ENCODE measurements at places on chromosomes 16 and 17.

GRCh38 chr17:5819921-5820685 is 235.8 kb upstream of the NLRP1 start:
- DNase-seq = no peak

DNA sequence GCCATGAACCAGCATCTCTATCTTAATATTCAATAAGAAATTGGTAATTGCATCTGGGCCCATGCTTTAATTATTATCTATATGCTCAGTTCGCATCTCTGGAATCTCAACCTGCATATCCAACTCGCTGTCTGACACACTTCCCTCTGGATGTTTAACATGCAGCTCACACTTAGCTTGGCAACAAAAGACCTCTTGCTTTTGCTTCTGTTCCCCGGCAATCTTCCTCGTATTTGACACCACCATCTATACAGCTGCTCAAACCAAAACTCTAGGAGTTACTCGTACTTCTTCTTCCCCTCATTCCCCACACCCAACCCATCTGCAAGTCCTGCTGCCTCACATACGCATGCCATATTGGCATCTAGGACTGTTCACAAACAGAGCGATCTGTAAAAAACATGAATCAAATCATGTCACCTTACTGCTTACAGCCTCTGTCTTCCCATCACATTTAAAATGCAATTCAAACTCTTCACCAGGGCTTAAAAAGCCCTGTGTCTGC is 300.6 kb downstream of the CEP112 start:
- DNase-seq = no peak

DNA sequence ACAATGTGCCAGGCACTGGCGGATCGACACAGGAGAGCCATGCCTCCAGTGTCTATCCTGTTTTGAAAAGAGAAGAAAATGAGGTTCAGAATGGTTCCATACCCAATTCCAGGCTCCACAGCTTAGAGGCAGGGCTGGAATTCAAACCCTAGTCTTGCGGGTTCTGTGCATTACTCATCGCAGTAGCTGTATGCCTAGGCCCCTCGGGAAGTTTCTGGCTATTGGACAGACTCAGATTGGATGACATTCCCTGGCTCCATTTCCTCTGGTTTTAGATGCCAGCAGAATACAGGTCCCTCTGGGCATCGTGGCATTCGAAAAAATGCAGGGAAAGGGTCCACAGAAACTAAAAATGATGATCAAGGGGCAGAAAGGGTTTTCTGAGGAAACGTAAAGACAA is 184.7 kb downstream of the COPRS start:
- DNase-seq = no peak

- DNase-seq = no peak
These were observed 44.9 kb downstream of the MEAK7 start for GRCh38 chr16:84459533-84459894.

DNA sequence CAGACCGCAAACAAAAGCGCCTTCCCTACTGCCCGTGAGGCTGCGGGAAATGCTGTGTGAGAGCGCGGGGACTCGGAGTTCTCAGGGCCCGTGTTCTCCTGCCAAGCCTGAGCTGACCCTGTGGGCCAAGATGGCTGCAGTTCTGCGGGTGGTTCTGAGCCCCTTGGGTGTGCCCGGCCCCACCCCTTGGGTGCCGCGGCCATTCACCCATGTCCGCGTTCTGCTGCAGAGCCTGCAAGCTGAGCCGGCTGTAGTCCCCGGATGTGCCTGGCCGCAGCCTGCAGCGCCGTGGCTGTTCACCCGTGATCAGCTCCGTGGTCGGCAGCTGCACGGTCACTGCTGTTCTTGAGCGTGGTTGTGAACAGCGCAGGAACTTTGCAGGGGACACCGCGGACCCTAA is 20.0 kb downstream of the ACSF3 start:
- DNase-seq = no peak

- no peak for DNase-seq
These were observed 247.9 kb upstream of the AXIN2 start for GRCh38 chr17:65809366-65809765.

DNA sequence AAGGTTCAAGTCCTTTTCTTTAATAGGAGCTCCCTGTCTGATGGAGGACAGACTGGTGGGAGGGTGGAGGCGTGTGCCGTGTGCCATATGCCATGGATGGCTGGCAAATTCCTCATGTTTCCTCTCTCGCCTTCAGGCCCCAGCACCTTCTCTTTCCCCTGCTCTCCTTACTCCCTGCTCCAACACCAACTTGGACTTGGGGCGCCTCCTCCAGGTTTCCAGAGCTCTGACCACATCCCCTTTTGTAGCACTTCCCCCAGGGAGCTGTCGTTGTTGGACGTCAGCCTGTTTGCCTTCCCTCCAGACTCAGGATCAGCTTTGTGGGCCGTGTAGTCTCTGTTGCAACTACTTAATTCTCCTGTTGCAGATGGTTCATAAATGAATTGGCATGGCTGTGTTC is 30.7 kb downstream of the TMC7 start:
- no peak for DNase-seq

GRCh38 chr16:75114946-75115825 is 1.4 kb downstream of the LDHD start:
- DNase-seq = no peak

DNA sequence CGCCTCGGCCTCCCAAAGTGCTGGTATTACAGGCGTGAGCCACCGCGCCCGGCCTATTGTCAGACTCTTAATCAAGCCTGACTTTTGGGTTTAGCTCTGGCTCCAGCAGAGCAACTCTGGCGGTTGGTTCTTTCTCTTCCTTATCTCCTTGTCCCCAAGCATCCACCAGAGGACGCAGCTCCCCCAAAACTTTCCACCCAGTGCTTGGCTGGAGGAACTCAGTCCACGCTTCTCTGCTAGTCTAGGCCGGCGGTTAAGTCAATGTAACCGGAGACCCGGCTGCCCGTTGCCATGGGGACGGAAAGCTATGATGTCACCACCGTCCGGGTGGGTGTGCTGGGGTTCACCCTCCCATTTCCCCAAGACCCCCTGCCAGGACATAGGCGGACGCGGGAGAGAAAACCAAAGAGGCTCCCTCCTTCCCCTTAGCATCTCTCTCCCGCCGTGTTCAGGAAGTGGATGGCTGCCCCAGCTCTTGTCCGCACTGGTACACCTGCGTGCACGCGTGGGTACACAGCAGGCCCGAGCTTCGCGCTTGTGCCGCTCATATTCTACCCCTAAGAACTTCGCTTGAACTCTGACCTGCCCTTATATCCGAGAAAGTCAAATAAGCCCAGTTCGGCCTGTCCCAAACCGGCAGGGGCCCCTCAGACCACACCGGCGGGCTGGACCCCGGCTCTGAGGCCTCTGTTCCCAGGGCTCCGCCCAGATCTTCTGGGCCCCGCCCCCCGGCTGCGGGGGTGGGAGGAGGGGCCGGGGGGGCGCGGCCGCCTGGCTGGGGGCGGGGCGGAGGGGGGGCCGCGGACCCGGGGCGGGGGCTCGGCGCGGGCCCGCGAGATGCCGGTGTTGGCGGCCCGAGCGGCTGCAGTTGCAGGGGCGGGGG is at the start of gene RND2:
Gene RND2, plus strand, starts transcription at position 825 of the 883 bp plus-strand sequence. CDS start 117 bp downstream, outside the sequence.
- peak; percentile 43 for DNase-seq

DNA sequence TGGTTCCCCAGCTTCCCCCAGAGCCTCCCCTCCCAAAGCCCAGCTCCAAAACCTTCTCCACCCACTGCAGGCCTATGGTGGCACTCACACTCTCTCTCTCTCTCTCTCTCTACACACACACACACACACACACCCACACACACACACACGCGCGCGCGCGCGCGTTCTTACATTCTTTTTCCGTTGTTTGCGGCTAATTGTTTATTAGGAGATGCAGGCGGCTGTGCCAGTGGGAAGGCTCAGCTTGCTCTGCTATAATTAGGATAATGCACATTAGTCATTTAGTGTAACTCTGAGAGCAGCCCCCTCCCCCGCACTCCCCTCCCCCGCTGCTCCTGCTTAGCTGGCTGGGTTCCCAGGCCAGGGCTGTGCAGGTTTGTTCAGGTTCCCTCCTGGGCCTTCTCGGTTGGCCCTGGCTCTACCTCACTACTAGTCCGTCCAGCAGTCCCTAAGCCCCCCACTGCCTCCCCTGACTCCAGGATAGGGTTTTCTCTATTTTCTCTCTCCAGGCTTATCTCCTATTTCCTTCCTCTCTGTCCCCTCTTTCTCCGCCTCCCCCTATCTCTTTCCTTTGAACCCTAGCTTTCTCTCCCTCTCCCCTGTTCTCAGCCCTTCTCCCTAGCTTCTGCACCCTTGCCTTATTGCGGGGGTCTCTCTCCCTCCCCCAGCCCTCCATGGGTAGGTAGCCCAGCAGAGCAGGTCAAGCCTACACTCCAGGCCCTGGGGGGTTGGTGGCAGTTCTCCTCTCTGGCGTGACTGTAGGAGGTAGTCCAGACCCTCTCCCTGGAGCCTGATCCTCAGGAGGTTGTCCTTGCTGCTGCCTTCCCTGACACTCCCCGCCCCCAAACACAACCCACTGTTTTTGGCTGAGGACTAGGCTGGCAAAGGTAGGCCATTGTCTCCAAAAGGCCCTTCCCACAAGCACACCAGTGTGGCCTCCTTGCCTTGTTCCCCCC is 34.0 kb downstream of the TMEM132E start:
- no peak for DNase-seq

DNA sequence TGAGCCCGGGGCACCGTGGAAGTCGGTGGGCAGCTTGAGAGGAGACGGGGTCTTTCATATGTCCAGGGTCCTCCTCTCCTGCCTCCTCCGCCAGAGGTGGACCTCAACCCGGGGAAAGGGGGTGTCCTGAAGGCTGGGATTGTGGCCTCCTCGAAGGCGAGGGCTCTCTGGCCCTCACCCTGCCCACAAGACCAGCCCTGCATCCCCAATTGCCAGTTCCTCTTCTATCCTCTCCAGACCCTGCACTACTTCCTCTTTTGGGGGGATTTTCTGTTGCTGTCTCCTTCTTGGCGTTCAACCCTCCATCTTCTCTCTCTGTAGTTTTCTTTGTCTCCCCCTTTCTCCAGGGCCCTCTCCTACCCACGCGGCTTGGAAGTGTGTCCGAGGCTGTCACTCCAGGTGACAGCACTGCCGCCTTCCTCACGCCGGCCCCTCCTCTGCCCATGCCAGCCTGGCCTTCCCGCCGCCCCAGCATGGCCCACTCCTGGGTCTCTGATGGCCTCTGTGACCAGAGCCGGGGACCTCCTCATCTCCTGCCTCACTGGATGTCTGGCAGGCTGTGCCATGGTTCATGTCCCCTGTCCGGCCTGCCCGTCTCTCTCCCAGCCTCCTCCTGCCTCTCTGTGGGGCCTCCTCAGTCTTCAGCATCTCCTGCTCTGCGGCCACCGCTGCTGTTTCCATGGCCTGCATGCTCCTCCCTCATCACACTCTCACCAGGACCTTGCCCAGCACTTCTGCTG is 2.4 kb upstream of the ITGAX start:
- DNase-seq = no peak

DNA sequence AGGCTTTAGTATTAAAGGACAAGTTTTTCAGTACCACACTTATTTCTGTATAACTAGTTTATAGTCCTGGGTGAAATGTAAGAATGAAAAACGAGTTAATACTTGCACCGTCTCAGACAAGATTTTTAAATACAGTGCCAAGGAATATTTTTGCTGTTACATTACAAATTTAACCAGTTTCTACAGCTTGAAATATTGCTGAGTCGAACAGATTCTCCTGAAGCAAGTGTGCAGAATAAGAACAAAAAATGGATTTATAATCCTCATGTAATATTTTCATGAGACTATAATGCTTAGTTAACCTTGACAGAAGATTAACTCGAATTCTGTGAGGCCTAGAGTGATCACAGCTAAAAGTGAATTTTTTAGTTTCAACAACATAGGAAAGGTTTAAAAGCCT is 3.1 kb downstream of the NETO2 start:
- DNase-seq = no peak

GRCh38 chr17:3978421-3979289 is 14.4 kb upstream of the ATP2A3 start:
- DNase-seq = no peak

- no peak for DNase-seq
These were observed 37.2 kb upstream of the NUFIP2 start for GRCh38 chr17:29331075-29331707.

GRCh38 chr17:77729587-77729986 is 228.9 kb upstream of the TNRC6C start:
- no peak for DNase-seq

- DNase-seq = no peak
These were observed 25.1 kb downstream of the SMARCE1 start for GRCh38 chr17:40622509-40622928.

GRCh38 chr16:67302970-67303369 is 23.6 kb downstream of the KCTD19 start:
- no peak for DNase-seq
